Fibroblast of skin of abdomen (primary cell): ENCODE measurements at places on chromosomes 2 and 18.

DNA sequence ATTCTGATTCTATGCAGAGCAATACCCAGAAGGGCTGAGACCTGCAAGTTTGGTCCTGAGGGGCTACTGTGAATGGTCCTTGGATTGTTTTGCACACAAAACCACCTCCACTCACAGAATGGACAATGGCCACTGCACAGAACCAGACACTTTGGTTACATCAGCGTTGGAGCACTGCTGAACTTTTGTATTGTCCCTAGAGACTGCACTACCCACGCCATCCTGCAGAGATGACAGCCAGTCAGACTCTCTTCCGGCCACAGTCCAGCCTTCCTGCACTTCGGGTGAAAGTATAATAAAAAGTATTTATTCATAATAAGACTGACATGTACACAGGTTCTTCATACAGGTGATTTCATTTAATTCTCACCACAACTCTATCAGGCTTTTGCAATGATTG, 35.7 kb downstream of the CELF4 start:
- no peak for DNase-seq

- peak; percentile 75 for DNase-seq
These were observed 24.6 kb upstream of the ATOH8 start for GRCh38 chr2:85728883-85729824.

DNA sequence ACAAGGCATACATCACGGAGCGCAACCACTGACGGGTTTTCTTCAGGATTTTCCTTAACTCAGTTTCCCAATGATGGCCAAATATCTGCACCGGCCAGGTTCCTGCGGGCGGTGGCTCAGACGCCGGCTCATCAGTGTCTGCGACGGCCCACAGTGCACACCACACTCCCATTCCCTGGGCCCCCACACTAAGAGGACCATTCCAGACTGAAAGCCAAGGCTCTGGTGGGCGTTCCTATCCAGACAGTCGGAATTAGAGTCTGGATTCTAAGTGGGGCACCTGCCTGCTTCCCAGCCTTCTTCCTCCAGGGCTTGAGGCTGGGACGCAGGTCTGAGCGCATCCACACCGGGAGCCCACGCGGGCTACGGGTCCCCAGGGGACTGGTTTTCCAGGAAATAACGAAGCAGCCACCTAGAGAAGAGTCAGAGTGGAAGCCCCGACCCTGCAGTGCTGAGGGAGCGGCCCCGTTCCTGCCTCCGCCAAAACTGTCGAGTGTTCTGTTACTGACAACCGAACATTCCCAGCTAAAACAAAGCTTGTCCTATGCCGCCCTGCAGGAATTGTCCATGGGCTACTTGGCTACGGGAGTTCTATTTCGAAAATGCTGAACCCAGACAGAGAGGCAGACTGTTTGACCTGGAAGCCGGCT, 75.3 kb downstream of the TMEM18 start:
- no peak for DNase-seq

GRCh38 chr2:45001869-45002385, 7.3 kb downstream of the SIX2 start:
- DNase-seq = no peak

DNA sequence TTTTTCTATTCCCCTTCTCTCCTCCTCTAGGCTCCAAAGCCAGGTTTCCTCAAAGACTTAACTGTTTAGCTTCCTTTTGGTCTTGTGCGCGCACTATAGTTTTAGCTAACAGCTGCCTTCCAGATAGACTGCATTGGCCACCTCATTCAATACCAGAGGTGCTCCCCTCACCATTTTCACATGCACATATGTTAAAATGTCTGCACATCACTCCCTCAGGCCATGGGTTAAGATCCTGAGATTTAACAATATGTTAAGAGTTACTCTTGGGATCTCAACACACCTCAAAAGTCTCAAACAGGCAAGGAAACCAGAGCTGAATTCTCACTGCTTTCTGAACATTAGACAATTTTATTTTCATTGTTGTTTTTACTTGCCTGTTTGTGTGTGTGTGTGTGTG, 80.8 kb upstream of the MAP3K20 start:
- DNase-seq = no peak
